ENCODE measurements at places on chromosomes 4 and X.

DNA sequence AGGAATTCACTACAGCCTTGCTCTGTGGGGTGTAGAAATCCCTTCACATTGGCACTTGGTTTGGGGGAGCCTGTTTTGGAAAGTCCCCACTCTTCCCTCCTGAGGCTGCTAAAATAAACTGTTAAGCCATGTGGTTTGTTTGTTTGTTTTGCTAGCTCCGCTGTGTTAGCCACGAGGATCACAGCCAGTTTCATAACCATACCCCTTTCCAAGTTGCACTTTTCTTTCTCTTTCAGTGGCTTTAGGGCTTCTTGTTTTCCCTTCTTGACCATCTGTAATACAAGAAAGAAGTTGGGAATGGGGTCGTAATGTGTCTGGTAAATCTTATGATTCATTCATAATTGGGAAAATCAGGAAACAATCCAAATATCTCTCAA lies 24.8 kb upstream of the UXT start:
- no peak for DNase-seq

DNA sequence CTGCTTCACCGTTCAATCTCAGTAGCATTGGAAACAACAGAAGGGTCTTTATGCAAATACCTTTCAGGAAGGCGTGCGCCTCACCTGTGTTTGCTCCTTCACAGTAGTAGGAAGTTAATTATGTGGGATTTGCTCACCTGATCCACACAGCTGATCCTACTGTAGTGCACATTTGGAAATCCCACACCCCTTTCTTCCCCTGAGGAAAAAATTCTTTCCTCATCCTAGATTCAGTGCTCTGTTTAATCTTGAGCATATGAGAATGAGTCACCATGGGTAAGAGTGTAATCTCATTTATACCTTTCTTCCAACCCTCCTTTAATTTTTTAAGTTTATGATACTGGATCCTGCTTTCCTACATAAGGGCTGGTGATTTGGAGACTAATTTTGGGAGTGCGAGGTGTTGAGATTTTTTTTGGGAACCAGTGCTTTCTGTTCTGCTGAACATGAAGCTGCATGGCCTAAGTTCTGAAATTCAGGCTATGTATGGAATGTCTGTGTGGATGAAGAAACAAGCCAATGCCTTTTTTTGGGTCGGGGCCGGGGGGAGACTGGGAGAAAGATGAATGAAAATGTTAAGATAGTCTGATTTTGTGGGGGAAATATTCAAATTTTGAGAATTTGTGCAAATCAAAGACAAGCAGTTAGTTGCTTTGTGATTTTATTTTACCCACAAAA lies 19.0 kb downstream of the GAB1 start:
- no peak for DNase-seq

DNA sequence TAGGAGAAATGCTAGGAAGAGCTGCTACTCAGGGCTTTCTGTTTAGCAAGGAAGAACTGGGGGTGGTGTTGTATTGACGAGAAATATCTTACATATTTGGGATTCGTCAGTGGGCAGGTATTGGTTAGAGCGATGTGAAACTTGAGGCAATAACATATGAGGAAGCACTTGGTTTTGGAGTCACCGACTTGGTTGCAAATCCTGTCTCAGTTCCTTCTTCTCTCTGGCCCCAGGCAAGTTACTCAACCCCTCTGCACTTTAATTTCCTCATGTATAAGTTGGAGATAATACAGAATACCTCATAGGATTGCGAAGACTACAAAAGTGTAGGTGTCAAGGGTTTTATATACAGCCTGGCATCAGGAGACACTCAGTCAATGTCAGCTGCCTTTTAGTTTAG lies 34.1 kb downstream of the GPAT3 start:
- DNase-seq: no peak

GRCh38 chr4:100935090-100935489 lies 412.2 kb downstream of the PPP3CA start:
- DNase-seq: no peak

DNA sequence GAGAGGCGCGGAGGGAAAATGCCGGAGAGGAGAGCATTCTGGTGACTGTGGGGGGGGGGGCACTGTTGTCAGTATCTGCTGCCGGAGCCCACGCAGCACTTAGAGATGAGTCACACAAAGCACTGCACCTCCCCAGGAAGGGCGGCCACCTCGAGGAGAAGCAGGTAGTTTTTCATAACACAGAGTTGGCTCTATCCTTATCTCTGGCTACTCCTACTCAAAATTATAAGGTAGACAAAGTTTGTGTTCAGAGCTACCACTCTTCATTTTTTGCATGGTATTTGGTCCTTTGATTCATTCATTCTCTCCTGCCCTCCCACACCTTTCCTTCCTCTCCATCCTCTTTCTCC lies 76.2 kb upstream of the SCOC start:
- DNase-seq: no peak
